Spleen (tissue), 13 donors: ENCODE measurements at places on chromosomes 3 and 15. TPM values are rescaled to one million over a fixed set of nuclear protein-coding genes. Genes with fewer than 3 reads are reported as not detected.
A peak's percentile ranks its signal among the peaks of the same experiment; 100 is the strongest.

DNA sequence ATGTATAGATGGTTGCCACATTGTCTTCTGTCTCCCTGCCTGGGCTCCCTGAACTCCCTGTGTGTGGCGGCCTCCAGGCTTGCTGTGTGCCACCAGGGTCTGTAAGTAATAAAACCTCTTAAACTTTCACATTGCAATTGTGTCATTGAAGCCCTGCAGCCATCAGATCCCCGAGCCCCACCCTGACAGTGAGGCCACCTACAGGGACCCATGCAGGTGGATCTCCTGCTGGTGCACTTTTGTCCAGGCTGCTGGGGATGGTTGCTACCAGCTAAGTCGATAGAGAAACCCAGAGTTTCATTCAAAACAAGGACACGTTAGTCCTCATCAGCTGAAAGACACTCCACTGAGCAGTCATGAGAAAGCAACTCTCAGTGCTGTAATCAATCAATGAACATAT lies 133.6 kb upstream of the PRICKLE2 start:
- H3K27me3 ChIP-seq: no peaks in the 10 kb centered on the region
- H3K27ac ChIP-seq: no peak overlapping the region
- H3K36me3 ChIP-seq: no peaks in the 10 kb centered on the region
- H3K4me3 ChIP-seq: no peak overlapping the region
- peaks cover 13% of the 10 kb centered on the region for H3K4me1 ChIP-seq

DNA sequence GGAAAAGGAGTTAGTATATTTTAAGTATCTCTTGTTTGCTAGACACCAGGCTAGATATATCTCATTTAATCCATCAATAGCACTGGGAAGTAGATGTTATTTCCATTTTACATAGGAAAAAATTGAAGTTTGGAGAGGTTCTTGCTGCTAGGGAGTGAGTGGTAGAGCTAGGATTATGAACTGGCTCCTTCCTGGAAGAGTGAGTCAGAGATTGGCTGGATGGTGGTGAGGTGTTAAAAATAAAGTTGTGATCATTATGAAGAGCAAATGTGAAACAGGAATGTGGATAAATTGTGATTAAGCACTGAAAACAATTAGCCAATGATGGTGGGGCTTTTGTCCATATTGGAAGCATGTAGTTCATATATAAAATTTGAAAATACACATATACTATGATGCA lies 234.2 kb downstream of the WNT5A start:
- no peak overlapping the region for H3K27ac ChIP-seq
- H3K4me3 ChIP-seq: no peak overlapping the region
- no peak for DNase-seq
- H3K27me3 ChIP-seq: no peaks in the 10 kb centered on the region
- H3K36me3 ChIP-seq: no peaks in the 10 kb centered on the region

DNA sequence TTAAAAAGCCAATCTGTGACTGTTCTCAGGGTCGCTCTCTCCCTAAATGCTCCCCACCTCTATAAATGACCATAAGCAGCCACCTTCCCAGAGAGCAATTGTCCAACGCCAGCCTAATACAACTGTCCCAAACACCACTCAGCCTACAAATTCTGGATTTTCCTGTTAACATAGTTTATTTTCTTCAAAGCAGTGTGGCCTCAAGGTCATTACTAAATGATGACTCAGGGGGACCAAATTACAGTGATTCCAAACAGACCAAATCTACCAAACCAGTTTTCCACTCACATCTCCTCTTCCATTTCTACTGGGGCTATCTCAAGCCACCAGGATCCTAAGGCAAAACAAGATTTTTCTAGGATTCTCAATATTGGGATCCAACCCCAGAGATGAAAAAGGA lies 22.5 kb downstream of the HEXA start:
- no peak overlapping the region for H3K27ac ChIP-seq
- DNase-seq: no peak
- H3K36me3 ChIP-seq: no peaks in the 10 kb centered on the region
- no peak overlapping the region for H3K4me3 ChIP-seq

GRCh38 chr15:49120832-49121231 lies 34.6 kb downstream of the COPS2 start:
- H3K36me3 ChIP-seq: no peaks in the 10 kb centered on the region
- H3K27ac ChIP-seq: no peak overlapping the region
- H3K27me3 ChIP-seq: no peaks in the 10 kb centered on the region
- no peak for DNase-seq

Gene HHLA2
- 0.09 TPM for polyA plus RNA-seq

Gene ZMAT3
- polyA plus RNA-seq: 3.5 TPM

DNA sequence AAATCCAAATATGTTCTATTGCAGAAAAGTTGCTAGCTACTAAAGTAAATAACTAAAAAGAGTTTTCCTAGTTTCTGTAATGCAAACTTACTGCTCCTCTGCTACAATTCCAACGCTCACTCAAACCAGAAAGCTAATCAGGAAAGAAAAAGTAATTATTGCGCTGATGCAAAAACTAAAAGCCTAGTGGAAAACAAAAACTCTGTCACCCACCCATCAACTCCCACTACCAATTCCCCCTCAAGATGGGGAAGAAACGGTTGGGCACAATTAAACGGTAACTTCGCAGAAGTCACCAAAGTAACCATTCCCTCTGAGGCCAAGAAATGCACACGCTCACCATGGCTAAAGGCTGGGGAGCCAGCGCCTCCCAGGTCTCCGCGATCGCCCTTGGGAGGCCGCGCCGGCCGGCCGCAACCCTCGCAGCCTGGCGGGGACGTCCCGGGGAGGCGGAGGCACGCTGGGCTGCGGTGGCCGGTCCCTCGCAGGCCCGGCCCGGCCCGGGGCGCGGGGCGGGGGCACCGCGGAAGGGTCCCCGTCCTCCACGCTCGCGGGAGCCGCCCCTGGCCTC lies 684 bp downstream of the SLTM start:
- peak overlapping the region; percentile 96 for H3K27ac ChIP-seq
- peaks cover 23% of the 10 kb centered on the region for H3K36me3 ChIP-seq
- no peaks in the 10 kb centered on the region for H3K27me3 ChIP-seq
- no peak for DNase-seq
- peak overlapping the region; percentile 65 for H3K4me3 ChIP-seq
- H3K4me1 ChIP-seq: peaks cover 53% of the 10 kb centered on the region

- H3K36me3 ChIP-seq: no peaks in the 10 kb centered on the region
- no peaks in the 10 kb centered on the region for H3K27me3 ChIP-seq
Measured at GRCh38 chr3:149541091-149541491, 66.6 kb downstream of the TM4SF4 start.

Gene ESYT3
- 0.02 TPM for polyA plus RNA-seq

GRCh38 chr15:52419494-52419893 lies 109.2 kb downstream of the MYO5A start:
- no peak overlapping the region for H3K27ac ChIP-seq
- DNase-seq: no peak

GRCh38 chr3:153115326-153115725 lies 46.7 kb upstream of the RAP2B start:
- H3K4me3 ChIP-seq: no peak overlapping the region
- no peaks in the 10 kb centered on the region for H3K4me1 ChIP-seq
- H3K27ac ChIP-seq: no peak overlapping the region
- H3K27me3 ChIP-seq: peaks cover 4% of the 10 kb centered on the region

GRCh38 chr15:70867911-70868467 lies 14.0 kb upstream of the LARP6 start:
- DNase-seq: no peak
- H3K27me3 ChIP-seq: no peaks in the 10 kb centered on the region
- no peaks in the 10 kb centered on the region for H3K36me3 ChIP-seq

Gene TMCO5A
- not detected for polyA plus RNA-seq

GRCh38 chr3:66038726-66039589 lies at the start of gene MAGI1:
Gene MAGI1 (minus strand): TSS chr3:66038918. CDS start chr3:66038308, 610 bp downstream.
- peaks cover 36% of the 10 kb centered on the region for H3K4me1 ChIP-seq
- H3K27me3 ChIP-seq: peaks cover 18% of the 10 kb centered on the region
- H3K36me3 ChIP-seq: no peaks in the 10 kb centered on the region
- peak; percentile 83 for DNase-seq

DNA sequence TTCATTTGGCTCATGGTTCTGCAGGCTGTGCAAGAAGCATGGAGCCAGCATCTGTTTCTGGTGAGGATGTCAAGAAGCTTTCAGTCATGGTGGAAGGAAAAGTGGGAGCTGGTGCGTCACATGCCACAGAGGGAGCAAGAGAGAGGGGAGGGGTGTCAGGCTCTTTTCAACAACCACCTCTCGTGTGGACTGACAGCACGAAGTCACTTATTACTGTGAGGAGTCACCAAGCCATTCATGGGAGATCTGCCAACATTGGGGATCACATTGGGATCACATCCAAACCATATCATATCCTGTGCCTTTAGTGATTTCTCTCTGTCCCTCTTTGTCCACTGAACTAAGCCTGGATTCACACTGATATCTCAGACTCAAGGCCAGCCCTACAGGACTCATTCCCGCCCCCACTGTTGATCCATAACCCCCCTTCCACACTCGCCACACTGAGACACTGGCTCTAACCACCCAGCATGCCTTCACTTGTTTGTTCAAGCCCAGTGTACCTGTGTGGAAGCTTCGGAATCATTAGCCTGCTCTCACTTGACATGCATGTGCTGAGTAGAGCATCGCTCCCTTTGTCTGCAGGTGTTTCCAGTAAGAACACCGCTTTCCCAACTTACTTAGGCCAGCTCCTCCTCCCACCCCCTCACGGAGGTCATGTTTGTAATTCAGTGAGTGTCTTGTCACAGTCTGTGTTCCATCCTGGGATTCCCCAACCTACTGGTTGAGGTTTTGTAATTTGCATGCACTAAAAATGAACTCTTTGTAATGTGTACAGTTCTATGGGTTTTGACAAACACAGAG lies 132.2 kb downstream of the KLF13 start:
- no peak for DNase-seq
- no peaks in the 10 kb centered on the region for H3K27me3 ChIP-seq
- H3K4me3 ChIP-seq: peak overlapping the region; percentile 22
- H3K27ac ChIP-seq: peak overlapping the region; percentile 2
- no peaks in the 10 kb centered on the region for H3K4me1 ChIP-seq
- H3K36me3 ChIP-seq: no peaks in the 10 kb centered on the region

- H3K36me3 ChIP-seq: no peaks in the 10 kb centered on the region
- H3K27me3 ChIP-seq: no peaks in the 10 kb centered on the region
- no peak for DNase-seq
- no peak overlapping the region for H3K27ac ChIP-seq
Measured at GRCh38 chr3:150970665-150971324, 1.7 kb downstream of the CLRN1 start.

DNA sequence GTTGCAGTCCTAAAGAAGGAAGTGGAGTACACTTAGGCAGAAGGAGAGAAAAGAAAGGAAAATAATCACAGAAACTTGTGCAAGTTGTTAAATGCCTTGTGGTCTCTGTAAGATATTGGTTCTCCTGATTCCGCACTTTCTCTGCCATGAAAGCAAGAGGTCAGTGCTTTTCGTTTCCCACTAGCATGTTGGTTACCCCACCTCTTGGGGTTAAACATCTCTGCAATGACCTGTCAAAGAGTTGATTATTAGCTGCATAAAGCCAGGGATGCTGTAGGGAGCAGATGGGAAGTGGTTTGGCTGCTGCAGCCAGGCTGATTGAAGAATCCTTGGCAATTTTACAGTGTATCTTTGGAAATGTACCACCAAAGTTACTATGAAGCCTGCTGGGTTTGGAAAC lies 33.3 kb downstream of the ZNF609 start:
- H3K27me3 ChIP-seq: no peaks in the 10 kb centered on the region
- no peak for DNase-seq
- no peak overlapping the region for H3K27ac ChIP-seq
- no peak overlapping the region for H3K4me3 ChIP-seq

Gene SLC9A9
- 11.3 TPM for polyA plus RNA-seq

DNA sequence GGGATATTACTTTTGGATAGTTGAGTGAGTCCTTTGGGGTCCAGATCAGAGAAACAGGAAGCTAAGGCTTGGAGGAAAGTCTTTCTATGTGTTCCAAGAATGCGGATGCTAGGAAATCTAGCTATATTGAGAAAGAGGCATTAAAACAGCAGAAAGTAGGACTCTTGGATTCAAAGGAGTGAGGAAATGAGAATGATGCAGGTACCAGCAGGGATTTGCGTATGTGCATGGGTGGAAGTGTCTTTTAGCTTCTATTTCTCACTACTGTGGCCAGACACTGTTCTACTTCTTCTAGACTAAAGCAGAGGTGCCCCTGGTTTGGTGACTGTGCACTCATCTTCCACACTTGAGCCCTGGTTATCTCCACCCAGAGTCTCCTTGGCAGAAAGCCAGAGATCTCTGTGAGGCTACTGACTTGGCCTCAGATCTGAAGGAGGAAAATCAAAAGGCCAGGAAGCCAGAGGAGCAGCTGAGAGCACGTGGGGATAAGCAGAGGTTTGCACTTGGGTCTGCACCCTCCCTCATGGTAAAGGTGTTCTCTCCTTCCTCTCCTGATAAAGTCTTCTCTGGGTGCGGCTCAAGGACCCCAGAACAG lies 44.3 kb downstream of the ATP2B2 start:
- no peak for DNase-seq
- no peaks in the 10 kb centered on the region for H3K36me3 ChIP-seq
- H3K27ac ChIP-seq: no peak overlapping the region
- H3K27me3 ChIP-seq: no peaks in the 10 kb centered on the region

DNA sequence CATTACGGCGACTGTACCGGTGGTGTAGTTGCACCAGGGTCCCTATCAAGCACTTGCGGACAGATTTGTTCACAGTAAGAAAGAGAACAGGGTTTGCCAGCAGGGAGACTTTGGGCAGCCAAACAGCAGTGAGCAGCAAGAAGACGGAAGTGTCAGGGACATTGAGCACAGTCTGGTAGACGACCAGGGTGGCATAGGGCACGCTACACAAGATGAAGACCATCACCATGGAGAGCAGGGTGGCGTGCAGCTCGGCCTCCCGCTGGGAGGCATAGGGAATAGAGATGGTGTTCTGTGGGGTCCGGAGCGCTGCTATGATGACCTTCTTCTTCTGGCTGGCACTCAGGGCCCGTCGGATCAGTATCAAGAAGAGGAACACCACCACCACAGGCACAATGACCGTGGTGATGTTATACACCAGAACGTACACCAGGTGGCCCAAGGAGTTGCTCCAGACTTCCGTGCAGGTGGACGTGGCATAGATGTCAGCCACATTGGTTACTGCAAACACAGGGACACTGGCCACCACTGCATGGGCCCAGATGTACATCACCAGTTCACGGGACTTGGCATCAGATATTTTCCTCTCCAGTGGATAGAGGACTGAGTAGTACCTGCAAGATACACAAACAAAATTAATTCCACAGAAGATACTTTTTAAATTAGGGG lies 19.1 kb upstream of the FSIP1 start:
- H3K4me3 ChIP-seq: no peak overlapping the region
- H3K27ac ChIP-seq: no peak overlapping the region
- no peaks in the 10 kb centered on the region for H3K36me3 ChIP-seq
- H3K27me3 ChIP-seq: no peaks in the 10 kb centered on the region

Gene BUB1B
- 1.2 TPM for polyA plus RNA-seq

- peak overlapping the region; percentile 8 for H3K27ac ChIP-seq
- H3K27me3 ChIP-seq: no peaks in the 10 kb centered on the region
- DNase-seq: no peak
- peaks cover 12% of the 10 kb centered on the region for H3K4me1 ChIP-seq
- H3K4me3 ChIP-seq: no peak overlapping the region
- H3K36me3 ChIP-seq: no peaks in the 10 kb centered on the region
Measured at GRCh38 chr3:105824129-105824528, 44.7 kb downstream of the CBLB start.
